Stimulated activated CD4-positive, alpha-beta T cell treated with anti-CD3 and anti-CD28 coated beads, Interleukin-1b, Interleukin-23, amount 100 ng/mL, for 1 hour (primary cell): ENCODE measurements at places on chromosomes 1 and 21.

- no peak for DNase-seq
Measured at GRCh38 chr1:242787968-242788367, 263.5 kb upstream of the PLD5 start.

DNA sequence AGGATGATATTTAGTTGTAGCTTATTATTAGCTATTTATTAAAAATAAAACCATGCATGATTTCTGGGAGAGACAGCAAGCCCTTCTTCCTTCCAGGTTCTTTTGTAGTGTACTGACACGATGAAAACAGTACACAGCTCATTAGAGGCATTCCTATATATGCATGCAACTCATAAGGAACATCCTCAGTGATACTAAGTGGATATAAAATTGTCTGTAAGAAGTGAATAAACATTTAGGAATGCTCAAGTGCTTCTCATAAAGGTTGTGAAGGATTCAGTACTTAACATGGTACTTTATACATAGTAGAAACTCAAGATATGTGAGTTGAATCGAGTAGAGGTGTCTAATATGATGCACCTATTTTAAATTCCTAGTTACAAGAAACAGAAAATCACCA is 287.7 kb downstream of the SDCCAG8 start:
- no peak for DNase-seq

- DNase-seq = peak; percentile 71
Measured at GRCh38 chr1:40818264-40818961, 34.8 kb downstream of the KCNQ4 start.

GRCh38 chr21:33924766-33925100 is 9.1 kb upstream of the ATP5PO start:
- DNase-seq = no peak

DNA sequence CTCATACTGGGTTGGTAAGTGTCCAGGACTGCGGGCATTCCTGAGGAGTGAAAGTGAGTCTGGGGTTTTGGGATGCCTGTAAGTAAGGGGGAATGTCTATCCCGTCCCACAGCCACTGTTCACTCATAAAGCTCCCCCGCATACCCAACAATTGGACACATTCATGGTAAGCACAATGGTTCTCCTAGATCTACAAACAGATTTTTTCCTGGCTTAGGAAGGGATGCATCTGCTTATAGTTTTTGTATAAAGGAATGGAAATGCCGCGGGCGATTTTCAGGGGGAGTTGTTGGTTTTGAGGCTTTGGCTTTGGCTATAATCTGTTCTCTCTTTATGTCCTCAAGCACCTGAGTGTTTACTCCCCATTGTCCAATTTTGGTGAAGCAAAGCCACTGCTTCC is 7.1 kb downstream of the ERVH48-1 start:
- DNase-seq = no peak

DNA sequence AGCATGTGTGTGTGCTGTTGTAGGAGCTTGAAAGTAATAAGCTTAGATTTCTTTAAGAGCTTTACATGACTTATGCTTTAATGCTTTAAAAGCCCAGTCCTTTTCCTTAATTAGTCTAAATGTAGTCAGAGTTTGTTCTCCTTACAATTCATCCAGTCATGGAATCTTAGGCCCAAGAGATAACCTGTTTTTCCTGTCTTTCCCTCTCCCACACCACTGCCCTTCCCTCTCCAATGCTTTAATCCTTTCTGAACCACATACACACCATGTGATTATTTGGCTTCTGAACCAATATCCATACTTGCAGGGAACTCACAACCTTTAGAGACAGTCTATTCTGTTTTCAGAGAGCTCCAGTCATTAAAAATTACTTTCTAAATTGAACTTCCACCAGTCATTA is 37.6 kb downstream of the ALG6 start:
- no peak for DNase-seq

DNA sequence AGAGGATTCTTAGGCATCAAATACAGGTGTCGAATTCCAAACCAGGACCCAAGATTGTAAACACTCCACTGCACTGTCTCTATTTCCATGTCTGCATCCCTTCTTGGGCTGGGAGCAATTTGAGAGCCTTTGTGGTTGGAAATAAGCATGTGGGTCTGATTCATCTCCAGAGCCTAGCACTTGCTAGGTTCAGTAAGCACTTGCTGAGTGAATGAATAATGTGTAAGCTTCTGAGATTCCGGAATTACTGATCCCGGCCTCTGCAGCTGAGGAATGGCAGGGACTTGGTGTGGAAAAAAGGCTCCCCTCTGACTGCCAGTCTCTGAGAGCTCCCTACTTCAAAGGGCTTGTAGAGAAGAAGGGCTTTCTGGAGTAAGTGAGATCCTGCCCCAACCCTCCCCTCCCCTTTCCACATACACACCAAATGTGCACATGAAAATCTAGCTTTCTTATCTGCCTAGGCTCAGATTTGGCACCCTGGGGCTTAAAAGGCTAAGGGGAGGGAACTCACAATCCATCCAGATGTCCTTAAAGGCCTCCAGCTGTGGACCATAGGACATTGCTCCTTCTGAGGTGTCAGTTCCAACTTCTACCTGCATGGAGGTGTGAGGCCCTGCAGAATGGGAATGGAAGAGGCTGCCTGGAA is 39.6 kb upstream of the TRABD2B start:
- no peak for DNase-seq

DNA sequence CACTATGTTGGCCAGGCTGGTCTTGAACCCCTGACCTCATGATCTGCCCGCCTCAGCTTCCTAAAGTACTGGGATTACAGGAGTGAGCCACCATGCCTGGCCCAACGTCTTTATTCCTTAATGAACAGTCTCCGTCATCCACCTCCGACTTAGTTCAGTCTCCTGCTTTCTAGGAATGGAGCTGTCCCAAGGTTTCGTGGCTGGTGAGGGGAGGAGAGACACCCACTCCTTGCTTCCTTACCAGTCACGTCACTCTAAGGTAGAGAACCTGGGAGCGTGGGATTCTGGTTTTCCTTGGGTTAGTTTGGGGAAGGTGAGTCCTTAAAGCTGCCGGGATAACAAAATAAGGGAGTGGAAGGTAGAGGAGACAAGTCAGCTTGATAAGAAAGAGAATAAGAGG is 55.0 kb upstream of the ATP2B4 start:
- no peak for DNase-seq

DNA sequence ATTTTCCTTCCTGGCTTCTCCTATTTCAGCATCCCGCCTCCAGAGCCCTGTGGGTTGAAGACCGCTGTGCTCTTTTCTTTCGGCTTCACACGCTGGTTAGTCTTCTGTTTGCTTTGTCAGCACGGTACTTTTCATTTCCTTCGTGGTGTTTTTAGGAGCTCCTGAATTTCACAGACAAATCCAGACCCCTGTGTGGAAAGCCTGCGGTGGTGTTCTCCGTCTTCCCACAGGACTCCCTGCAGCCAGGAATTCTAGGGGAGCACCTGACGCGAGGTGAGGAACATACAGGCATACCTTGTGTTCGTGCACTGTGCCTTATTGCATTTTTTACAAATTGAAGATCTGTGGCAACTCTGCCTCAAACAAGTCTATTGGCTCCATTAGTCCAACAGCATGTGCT is 210.2 kb upstream of the MAP1LC3C start:
- DNase-seq = no peak

GRCh38 chr1:109543988-109544735 is 4.3 kb upstream of the GNAI3 start:
- DNase-seq = no peak

DNA sequence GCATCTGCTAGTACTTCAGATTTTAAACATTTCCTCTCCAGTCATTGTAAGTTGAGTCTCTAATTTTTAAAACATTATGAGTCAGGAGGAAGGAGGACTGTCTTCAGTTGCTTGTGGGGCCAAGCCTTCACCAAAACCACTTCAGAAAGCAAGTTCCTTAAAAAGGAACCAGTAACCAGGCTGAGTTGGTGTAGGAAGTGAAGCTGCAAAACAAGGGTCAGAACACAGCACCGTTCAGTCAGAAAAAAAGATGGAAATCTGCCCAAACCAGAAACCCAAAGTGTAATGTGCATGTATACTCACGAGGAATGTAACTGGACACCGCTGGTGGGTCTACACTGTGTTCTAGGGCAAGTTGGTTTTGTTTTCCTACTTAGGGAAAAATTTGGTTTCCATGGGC is 402.1 kb downstream of the SETD4 start:
- DNase-seq = no peak

GRCh38 chr1:77040826-77041225 is 173.5 kb downstream of the ST6GALNAC5 start:
- DNase-seq = no peak

- DNase-seq = no peak
Measured at GRCh38 chr1:212677573-212677972, 22.1 kb downstream of the BATF3 start.

- DNase-seq = no peak
Measured at GRCh38 chr21:33078907-33079582, 9.1 kb downstream of the OLIG1 start.

GRCh38 chr1:188769936-188770335 is 1707.7 kb downstream of the BRINP3 start:
- no peak for DNase-seq

- no peak for DNase-seq
Measured at GRCh38 chr1:232084584-232085223, 458.1 kb downstream of the DISC1 start.

- DNase-seq = no peak
Measured at GRCh38 chr1:232690285-232690935, 60.5 kb upstream of the SIPA1L2 start.

GRCh38 chr1:219374636-219375035 is 201.0 kb downstream of the LYPLAL1 start:
- DNase-seq = no peak

GRCh38 chr1:41410462-41410861 is 49.2 kb downstream of the FOXO6 start:
- DNase-seq = no peak

DNA sequence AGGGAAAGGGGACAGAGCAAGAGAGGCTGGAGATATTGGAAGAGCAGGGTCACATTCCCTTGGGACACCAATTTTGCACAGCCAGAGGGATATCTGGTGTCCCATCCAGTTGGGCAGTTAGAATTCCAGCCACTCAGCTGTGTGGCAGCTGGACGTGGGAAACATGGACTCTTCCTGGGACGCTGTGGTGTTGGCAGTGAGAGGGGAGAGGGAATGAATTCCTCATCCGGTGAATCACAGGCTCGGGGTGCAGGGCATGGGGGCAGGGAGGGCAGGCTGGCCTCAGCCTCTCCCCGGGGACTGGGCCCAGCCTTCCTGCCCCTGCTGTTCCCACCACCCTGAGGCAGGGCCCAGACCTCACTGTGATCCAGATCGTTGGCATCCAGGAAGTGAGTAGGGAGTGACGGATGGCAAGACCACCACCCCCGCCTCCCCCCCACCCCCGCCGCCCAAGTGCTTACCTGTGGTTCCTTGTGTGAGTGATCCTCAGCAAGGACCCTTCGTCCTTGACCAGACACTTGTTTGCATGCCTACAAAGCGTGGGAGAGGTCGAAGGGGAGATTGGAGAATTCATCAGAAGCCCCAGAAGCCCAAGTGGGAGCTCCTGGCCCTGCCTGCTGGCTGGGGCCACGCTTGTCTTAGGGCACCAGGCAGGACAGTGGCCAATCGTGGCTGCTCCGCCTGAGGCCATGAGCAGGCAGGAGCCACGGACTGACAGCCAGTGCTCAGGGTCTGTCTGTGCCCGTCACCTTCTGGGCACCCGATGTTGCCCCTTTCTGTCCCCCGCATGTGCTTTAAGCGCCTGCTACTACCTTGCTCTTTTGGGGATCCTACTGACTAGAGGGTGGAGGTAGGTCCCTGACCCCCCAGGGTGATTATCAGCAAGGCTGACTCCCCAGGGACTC is 8.7 kb downstream of the WNT3A start:
- no peak for DNase-seq

- DNase-seq = no peak
Measured at GRCh38 chr1:202291961-202292712, 49.6 kb downstream of the UBE2T start.

- no peak for DNase-seq
Measured at GRCh38 chr1:22689505-22689904, 21.1 kb upstream of the EPHB2 start.

- no peak for DNase-seq
Measured at GRCh38 chr1:17768651-17769241, 13.6 kb downstream of the ACTL8 start.

- peak; percentile 63 for DNase-seq
Measured at GRCh38 chr1:8348777-8349472, 31.0 kb downstream of the SLC45A1 start.

GRCh38 chr1:187034501-187034900 is 205.8 kb downstream of the PLA2G4A start:
- no peak for DNase-seq

- DNase-seq = no peak
Measured at GRCh38 chr1:153899509-153899908, 23.3 kb downstream of the GATAD2B start.

- DNase-seq = no peak
Measured at GRCh38 chr1:206737729-206738201, 32.8 kb upstream of the IL19 start.

- DNase-seq = no peak
Measured at GRCh38 chr1:54310439-54311328, 95.5 kb downstream of the SSBP3 start.

- no peak for DNase-seq
Measured at GRCh38 chr1:1889847-1890505, 911 bp downstream of the GNB1 start.

DNA sequence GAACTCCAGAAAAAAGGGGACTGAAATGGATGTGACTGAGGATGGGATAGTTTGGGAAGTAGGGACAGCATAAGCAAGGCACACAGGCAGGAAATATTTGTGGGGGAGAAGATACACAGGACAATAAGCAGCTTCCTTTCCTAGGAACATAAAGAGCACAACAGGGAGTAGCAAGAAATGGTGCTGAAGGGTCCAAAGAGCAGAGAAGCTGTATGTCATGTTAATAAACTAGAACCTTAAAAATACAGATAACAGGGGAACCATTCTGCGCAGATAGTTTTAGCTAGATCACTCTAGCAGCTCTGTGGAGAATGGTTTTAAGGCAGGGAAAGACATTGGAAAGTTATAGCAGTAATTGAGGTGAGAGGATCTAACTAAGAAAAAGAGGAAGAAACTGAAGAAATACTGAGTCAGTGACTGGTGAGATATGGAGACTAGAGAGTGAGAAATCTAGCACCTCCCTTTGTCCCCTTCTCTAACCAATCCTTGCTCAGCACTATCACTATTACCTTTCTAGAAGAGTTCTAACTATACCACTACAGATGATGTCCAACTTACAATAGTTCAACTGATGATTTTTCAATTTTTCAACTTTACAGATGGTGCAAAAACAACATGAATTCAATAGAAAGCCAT is 95.0 kb downstream of the CDC42BPA start:
- DNase-seq = no peak

DNA sequence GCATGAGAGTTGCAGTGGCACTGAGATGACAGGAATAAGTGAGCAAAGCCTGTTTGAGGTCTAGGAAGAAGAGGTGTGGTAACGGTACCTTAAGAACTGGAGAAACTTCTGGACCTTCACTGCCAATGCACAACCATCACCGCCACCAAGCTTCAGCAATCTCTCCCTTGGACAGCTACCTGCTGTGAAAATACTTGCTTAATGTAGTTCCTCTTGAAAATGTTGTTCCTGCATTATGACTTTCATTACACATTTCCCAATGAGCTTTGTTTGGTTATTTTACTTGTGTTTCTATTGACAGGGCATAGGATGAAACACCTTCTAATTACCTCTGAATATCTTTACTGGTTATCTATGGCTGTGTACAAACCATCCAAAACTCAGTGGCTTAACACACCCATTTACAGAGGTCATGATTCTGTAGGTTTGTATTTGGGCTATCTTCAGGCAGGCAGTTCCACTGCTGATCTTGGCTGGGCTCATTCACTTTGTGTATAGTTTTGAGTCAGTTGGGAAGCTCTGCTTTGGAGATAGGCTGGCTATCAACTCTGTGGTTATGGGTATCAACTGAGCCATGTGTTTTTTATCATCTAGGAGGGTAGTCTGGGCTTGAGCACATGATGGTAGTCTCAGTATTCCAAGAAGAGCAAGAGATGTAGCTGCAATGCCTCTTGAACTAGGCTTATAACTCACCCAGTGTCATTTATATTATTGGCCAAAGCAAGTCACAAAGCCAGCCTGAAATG is 149.4 kb downstream of the ELAVL4 start:
- DNase-seq = no peak
